AG09309 (cell line): ENCODE measurements at places on chromosomes 5 and 9.

- DNase-seq: no peak
These were observed 147.4 kb downstream of the ACTBL2 start for GRCh38 chr5:57335092-57335660.

- DNase-seq: no peak
These were observed 123.4 kb downstream of the BASP1 start for GRCh38 chr5:17340819-17341218.

- no peak for DNase-seq
These were observed 1178.8 kb upstream of the DMAC1 start for GRCh38 chr9:8978334-8978733.

GRCh38 chr5:87900419-87900818 is 368.2 kb downstream of the TMEM161B start:
- no peak for DNase-seq

GRCh38 chr9:128684325-128685199 is 4.5 kb upstream of the SET start:
- no peak for DNase-seq

- no peak for DNase-seq
These were observed 14.1 kb upstream of the SEMA5A start for GRCh38 chr5:9559965-9560364.

DNA sequence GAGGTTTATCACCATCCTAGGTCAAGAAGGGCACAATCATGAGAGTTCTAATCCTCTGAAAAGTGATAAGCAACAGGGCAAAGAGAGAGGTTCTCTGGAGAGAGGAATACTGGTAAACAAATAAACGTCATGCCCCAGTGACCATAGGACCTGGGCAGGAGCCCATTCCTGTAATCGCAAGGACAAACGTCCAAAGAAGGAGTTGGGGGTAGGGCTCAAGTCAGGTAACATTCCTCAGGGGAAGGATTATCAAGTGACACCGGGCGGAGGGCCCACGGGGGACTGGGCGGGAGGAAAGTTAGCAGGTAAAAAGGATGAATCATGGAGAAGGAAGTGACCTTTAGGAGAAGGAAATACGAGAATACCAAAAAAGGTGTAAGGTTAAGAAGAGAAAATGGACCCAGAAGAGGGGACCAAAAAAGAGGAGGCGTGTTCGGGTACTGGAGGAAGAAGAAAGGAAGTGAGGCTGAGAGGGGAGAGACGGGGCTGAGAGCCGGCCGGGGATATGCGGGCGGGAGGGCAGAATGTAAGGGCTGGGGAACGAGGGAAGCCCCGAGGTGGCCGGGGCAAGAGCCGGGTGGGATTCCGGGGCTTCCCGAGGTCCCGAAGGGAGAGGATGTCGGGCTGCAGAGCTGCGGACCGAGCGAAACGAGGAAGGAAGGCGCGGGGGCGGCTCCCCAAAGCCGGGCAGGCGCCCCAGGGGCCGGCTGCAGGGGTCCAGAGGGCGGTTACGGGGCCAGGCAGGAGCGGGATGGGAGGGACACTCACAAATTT is 583 bp downstream of the DIAPH1 start:
- DNase-seq: no peak

DNA sequence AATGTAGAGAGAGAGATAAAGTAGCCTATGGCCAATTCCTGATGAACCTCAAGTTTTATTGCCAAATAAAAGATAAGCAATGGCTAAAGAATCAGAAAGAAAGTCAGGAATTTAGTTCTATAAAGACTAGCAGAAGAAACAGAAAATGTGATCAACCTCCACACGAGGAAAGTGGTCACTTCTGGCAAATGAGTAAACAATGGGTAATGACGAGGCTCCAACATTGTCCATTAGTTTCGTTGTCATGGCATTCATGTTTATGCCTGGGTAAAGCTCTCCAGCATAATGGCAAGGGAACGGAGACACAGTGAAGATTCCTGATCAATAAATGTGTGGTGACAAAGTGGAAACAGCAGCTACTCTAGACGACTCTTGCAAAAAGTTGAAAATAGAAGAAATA is 341.8 kb upstream of the CTNND2 start:
- no peak for DNase-seq

GRCh38 chr9:127982912-127983311 is 2.1 kb upstream of the EEIG1 start:
- no peak for DNase-seq

DNA sequence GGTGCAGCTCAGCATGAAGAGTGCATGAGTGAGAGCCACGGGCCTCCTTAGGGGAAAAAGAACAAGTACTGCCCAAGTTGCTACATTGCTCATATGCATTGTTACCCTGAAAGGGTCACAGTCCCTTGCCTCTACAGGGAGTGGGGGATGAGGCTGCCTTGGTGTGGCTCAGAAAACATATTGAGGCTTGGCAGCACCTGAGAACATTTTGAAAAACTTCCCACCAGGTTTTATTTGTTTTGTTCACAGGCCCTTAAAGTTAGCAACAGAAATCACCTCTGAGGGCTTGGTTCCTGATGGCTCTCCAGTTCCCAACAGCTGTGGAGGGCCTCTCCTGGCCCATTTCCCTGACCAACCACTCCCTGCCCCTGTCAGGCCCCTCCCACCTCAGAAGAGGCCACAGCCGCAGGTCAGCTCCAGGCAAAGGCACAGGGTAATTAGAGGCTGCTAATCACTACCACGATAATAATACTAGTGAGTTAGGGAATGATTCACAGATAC is 90.7 kb upstream of the ADRA1B start:
- no peak for DNase-seq

DNA sequence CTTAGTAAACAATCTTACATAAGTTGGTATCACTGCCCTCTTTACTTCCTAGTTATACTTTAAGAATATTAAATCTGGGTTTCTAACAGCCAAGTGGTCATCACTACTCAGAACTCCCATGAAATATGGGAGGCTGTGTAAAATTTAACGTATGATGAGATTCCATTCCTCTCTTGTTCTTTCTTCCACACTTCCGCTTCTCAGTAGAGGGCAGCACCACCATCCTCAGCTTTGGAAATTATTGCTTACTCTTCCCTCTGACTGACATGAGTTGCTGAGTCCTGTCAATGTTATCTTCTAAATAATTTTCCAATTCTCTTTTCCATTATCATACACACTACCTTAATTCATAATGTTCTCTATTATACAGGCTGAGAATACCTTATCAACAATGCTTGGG is 194.0 kb downstream of the RFX3 start:
- no peak for DNase-seq

GRCh38 chr5:60719329-60719728 is 19.4 kb upstream of the DEPDC1B start:
- DNase-seq: no peak

GRCh38 chr5:92371889-92372235 is 988.7 kb upstream of the ARRDC3 start:
- DNase-seq: no peak

DNA sequence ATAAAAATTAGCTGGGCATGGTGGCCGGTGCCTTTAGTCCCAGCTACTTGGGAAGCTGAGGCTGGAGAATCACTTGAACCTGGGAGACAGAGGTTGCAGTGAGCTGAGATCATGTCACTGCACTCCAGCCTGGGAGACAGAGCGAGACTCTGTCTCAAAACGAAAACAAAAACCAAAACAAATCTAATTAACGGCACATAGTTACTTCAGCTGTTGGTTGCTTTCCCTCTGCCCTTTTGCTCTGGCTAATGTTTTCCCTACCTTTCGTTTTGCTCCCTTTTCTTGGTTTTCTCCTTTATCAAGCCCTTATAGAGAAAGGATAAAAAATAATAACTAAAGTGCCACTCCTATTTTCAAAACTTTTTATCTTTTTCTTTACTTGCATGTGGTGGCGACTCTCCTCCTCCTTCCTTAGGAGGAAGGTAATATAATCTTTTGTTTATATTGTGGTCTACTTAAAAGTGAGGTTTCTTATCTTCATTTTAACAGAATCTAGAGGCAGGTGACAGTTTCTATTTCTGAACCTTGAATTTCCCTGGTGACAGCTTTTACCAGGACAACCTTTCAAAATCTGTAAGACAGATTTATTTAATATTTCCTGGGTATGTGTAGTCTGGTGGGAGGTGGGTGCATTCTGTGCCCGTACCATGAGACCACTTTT is 125.4 kb downstream of the ARHGEF28 start:
- no peak for DNase-seq

- DNase-seq: no peak
These were observed 37.8 kb downstream of the TLE4 start for GRCh38 chr9:79609468-79610018.

GRCh38 chr9:87959916-87960581 is 14.3 kb downstream of the CDK20 start:
- peak; percentile 20 for DNase-seq

GRCh38 chr9:38039090-38039906 is 29.7 kb downstream of the SHB start:
- no peak for DNase-seq

DNA sequence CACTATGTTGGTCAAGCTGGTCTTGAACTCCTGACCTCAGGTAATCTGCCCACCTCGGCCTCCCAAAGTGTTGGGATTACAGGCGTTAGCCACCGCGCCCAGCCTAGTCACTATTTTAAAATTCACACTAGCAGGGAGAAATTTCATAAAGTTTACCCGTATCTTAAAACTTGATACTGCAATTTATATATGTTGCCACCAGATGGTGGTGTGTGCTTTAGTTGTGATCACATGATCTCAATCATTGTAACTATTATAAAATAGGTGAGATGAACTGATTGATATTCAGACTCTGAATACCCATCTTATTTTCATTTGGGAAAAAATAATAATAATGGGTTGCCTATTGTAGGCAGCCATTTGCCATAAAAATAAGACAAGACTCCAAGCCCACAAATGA is 1330.4 kb upstream of the WWC1 start:
- no peak for DNase-seq

GRCh38 chr5:145510324-145510723 is 324.8 kb downstream of the PRELID2 start:
- DNase-seq: no peak

DNA sequence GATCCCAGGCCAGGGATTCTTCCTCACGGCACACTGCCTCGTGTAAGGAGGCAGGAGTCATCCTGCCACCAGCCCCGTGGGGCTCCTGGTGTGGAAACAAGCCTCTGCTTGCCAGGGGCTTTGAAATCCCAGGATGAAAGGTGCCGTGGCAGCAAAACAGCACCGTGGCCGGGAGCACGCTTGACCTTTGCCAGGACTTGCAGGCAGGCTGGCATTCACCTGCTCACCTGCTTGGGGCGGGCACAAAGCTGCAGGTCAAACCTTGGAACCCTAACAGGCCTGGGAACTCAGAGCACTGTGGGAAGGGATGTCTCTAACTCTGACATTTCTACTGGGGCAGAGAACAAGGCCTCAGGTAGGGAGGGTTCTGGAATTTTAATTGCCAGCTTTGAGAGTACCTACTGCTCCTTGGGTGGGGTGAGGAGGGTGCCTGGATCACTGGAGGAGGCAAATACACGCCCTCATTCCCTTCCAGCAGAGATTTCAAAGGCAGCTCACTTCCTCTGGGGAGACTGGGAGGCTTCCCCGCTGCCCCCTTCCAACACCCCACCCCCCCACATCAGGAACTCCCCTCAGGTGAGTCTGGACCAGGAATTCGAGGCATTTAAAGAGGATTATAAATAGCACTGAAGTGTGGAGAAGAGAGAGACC is 45.6 kb upstream of the STXBP1 start:
- DNase-seq: no peak

- no peak for DNase-seq
These were observed 724.0 kb upstream of the ZNF608 start for GRCh38 chr5:125470280-125470902.

DNA sequence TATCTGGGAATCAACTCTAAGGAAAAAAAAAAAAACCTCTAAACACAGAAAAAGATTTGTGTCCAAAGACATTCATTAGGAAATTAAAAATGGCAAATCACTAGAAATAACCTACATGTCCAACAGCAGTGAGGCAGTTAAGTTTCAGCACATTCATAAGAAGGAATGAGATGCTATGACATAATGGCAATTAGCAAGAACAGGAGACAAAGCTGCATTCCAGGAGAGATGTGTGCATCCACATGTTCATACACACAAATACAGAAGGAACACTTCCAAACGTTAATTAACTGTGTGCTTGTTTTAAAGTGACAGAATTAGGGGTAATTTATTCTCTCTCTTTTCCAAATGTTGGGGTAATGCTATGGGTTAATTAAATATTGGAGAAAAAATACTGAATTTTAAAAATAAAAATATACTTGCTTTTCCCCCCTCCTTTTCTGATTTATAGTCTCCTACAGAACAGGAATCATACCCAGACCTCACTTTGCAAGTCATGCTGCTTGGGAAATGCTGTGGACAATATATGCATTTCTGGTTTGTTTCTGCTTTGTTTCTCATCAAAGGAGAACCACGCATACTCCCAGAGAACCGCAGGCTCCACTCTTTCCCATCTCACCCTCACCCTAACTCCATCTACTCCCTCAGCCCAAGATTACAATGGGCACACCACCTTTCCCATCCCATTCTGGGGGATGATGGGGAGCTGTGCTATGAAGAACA is 114.1 kb downstream of the CDK5RAP2 start:
- no peak for DNase-seq

DNA sequence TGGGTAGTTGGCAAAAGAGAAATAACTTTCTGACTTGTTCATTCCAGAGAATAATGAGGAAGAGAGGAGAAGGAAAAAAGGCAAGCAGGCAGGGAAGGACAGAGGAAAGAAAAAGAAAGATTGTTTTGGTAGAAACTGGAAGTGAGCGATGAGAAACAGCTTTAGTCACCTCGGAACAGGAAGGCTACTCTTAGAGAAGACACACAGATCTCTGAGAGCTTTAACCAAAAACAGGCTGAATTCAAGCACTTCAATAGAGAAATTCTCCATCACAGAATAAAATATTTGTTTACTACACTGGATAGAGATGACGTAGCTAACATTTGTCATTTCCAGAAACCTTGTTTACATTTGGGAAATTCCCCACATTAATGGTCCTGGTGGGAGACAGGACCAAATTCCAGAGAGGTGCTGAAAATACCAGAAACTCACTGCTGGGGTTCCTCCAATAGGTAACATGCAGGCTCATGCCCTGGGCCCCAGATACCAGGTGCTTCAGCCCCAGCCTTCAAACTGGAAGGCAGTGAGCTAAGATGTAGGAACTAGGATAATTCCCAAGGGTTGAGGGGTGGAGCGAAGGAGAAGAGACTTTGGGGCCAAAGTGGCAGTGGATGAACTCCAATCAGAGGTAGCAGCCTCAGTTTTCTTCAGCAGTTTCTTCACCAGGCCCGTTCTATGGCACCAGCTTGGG is 227.7 kb upstream of the GRAMD2B start:
- no peak for DNase-seq

DNA sequence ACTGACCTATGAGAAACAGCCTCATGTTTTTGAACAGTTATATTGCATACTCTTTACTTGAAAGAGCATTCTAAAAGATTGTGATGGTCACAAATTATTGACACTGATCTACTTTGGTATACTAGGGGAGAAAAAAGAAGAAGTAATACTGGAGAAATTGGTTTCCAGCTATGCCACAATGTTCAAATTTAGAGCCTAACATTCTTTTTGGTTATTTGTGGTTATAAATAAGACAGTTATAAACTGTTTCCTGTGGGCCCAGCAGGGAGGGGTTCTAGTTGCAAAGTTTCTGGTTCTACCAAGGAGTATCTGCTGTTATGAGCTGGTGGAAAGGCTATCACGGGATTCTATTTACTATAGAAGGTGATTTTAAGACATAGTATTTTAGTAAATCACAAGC is 4.8 kb downstream of the CWC27 start:
- no peak for DNase-seq
